Colonic mucosa (tissue), 4 donors: ENCODE measurements at places on chromosomes 6 and 20.

DNA sequence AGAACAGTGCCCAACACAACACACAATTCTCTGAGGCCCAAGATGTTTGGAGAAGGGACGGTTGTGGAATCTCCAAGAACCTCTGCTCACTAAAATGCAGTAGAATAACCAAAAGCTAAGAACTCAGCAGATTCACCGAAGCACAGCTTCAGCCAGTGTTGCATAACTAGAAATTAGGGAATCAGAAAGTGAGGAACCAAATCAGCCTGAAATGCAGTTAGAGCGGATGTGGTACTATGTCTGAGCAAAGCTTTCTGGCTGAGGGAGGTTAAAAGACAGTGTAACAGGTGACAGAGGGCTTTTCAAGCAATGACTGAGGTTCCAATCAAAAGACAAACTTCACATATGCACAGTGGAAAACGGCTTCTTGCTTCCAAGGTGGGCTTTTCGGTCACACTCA lies 197.9 kb upstream of the KCNK16 start:
- no peak for DNase-seq

GRCh38 chr6:115319823-115320222 lies 740.9 kb downstream of the FRK start:
- no peak for DNase-seq

GRCh38 chr6:28353981-28354676 lies 4.4 kb downstream of the ZKSCAN3 start:
- peak; percentile 79 for DNase-seq

- DNase-seq = no peak
These were observed 332.8 kb downstream of the BTBD9 start for GRCh38 chr6:38306931-38307330.

GRCh38 chr20:49866051-49866450 lies 49.3 kb downstream of the SPATA2 start:
- no peak for DNase-seq

GRCh38 chr6:35014341-35014740 lies 125.3 kb downstream of the ANKS1A start:
- no peak for DNase-seq

DNA sequence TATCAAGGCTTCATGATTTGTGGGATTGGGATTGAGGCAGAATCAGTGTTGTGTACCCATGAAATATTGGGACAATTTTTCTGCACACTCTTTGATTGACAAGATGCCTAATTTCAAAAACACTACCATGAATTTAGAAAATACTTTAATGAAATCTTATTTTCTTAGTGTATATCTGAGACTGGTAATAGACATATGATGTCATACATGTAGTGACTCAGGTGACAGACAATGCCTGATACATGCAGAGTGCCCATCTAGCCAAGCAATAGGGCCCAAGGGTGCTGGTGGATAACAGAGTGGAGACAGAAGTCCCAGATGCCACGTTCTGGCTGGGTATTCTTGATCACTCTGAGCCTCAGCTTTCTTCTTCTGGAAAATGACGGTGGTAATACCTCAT lies 279.6 kb upstream of the ARID1B start:
- DNase-seq = no peak

- DNase-seq = peak; percentile 36
These were observed 14.5 kb upstream of the TFB1M start for GRCh38 chr6:155328539-155329459.
